Hepatocyte (in vitro differentiated cells): ENCODE measurements at places on chromosomes 7 and 10. TPM values are rescaled to one million over a fixed set of nuclear protein-coding genes. Genes with fewer than 3 reads are reported as not detected.

- DNase-seq: no peak
These were observed 119.7 kb downstream of the ABLIM1 start for GRCh38 chr10:114538181-114538906.

DNA sequence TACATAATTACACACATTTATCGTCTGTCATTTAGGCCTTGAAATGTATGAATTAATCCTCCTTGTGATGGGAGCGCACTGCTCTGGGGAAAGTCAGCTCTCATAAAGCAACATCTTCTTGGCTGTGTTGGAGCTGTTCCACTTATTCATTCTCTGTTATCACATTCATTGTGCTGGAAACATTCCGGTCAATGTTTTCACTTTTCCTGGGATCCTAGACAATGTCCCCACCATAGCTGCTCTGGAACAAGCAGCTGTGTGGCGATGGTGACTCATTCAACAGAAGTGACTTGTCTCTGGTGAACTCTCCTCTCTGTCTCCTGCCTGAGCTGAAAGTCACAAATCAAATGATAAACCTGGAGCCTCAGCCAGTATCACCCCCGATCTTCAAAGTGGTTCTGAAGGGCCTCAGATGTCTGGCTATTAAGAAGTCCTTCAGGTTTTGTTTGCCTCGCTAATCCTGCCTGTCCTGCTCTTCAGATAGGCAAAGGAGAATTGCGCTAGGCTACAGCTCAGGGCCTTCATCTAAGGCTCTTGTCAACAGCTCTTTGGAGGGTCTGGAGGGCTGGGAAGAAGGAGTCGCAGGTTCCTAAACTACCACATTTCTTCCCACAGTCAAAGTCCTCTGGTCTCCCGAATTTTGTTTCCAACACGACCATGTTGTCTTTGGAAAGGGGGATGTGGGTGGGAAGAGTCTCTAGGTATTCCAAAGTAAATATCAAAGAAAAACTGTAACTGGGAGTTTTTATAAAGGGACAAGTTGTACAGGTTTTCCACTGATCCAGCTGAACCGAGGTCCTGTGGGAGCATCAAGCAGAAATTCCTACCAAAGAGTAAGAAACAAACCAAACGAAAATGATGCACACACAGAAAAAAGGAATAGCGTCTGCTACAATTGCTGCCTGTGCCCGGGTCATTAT is 29.3 kb downstream of the KLF6 start:
- DNase-seq: peak; percentile 64

The LIPN gene
- not detected in 2 replicates for polyA plus RNA-seq

GRCh38 chr10:67017218-67017617 is 91.4 kb downstream of the LRRTM3 start:
- no peak for DNase-seq

The ZNF365 gene
- 0.28 and 0.60 TPM in 2 replicates for polyA plus RNA-seq
